ENCODE measurements at places on chromosomes 16 and 17. TPM values are rescaled to one million over a fixed set of nuclear protein-coding genes. Genes with fewer than 3 reads are reported as not detected.
A peak's percentile ranks its signal among the peaks of the same experiment; 100 is the strongest.

GRCh38 chr16:734208-734980 is 6.4 kb downstream of the CIAO3 start:
- no peak overlapping the region for H3K4me3 ChIP-seq
- peaks cover under 1% of the 10 kb centered on the region for H3K4me1 ChIP-seq
- H3K36me3 ChIP-seq, result no peaks in the 10 kb centered on the region

- H3K36me3 ChIP-seq, result no peaks in the 10 kb centered on the region
- H3K27ac ChIP-seq, result no peak overlapping the region
- no peaks in the 10 kb centered on the region for H3K4me1 ChIP-seq
These were observed 30.1 kb downstream of the ACSF3 start for GRCh38 chr16:89123831-89124100.

- H3K4me3 ChIP-seq, result no peak overlapping the region
- no peak overlapping the region for H3K27ac ChIP-seq
- no peak for DNase-seq
These were observed 4.9 kb downstream of the DNAH3 start for GRCh38 chr16:21145738-21146137.

DNA sequence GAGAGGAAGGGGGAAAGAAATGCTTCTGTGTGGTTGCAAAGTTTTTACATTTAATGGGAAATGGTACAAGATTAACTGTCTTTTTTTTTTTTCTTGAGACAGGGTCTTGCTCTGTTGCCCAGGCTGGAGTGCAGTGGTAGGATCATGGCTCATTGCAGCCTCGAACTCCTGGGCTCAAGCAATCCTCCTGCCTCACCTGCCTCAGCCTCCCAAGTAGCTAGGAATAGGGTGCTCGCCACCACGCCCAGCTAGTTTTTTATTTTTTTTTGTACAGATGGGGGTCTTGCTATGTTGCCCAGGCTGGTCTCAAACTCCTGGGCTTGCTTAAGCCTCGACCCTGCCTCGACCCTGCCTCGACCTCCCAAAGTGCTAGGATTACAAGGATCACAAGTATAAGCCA is 3.8 kb upstream of the ROGDI start:
- H3K27ac ChIP-seq, result no peak overlapping the region
- H3K27me3 ChIP-seq, result no peaks in the 10 kb centered on the region

- H3K4me3 ChIP-seq, result no peak overlapping the region
- no peak for DNase-seq
These were observed 167.7 kb upstream of the WSCD1 start for GRCh38 chr17:5902181-5903140.

GRCh38 chr17:11182430-11182829 is 58.6 kb upstream of the SHISA6 start:
- no peaks in the 10 kb centered on the region for H3K27me3 ChIP-seq
- H3K36me3 ChIP-seq, result no peaks in the 10 kb centered on the region
- no peaks in the 10 kb centered on the region for H3K4me1 ChIP-seq

Gene NPIPB9
- 9.6 TPM for total RNA-seq

GRCh38 chr17:81365601-81366585 is 29.4 kb upstream of the BAHCC1 start:
- H3K36me3 ChIP-seq, result no peaks in the 10 kb centered on the region
- H3K4me3 ChIP-seq, result no peak overlapping the region
- no peaks in the 10 kb centered on the region for H3K4me1 ChIP-seq
- peak overlapping the region; percentile 63 for H3K27ac ChIP-seq
- no peak for DNase-seq

- H3K27me3 ChIP-seq, result no peaks in the 10 kb centered on the region
- DNase-seq, result no peak
- H3K27ac ChIP-seq, result no peak overlapping the region
- H3K4me1 ChIP-seq, result no peaks in the 10 kb centered on the region
- no peaks in the 10 kb centered on the region for H3K36me3 ChIP-seq
- H3K4me3 ChIP-seq, result no peak overlapping the region
These were observed 3.8 kb downstream of the PRSS27 start for GRCh38 chr16:2715966-2716885.

- H3K36me3 ChIP-seq, result no peaks in the 10 kb centered on the region
- no peaks in the 10 kb centered on the region for H3K27me3 ChIP-seq
- H3K4me3 ChIP-seq, result no peak overlapping the region
These were observed 624.5 kb downstream of the TOX3 start for GRCh38 chr16:51922476-51922875.

Gene KRT27
- total RNA-seq, result not detected

DNA sequence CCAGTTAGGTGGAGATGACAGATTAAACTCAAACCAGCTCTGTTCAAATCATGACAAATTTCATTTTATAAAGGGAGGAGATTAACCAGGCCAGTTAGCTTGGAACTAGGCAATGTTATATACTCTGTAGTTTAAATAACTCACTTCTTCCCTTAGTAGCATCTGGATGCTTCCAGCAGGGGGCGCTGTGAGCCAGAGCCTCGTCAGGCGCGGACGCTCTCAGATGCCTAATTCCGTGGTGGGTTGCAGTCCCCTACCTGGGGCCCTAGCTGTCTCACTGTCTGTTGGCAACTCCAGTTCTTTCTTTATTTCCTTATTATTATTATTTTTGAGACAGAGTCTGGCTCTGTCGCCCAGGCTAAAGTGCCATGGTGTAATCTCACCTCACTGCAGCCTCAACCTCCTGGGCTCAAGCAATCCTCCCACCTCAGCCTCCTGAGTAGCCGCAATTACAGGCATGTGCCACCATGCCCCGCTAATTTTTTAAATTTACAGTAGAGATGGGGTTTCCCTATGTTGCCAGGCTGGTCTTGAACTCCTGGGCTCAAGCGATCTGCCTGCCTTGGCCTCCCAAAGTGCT is 17.3 kb upstream of the WFDC1 start:
- H3K27me3 ChIP-seq, result no peaks in the 10 kb centered on the region
- no peak overlapping the region for H3K4me3 ChIP-seq
- no peaks in the 10 kb centered on the region for H3K36me3 ChIP-seq
- peak; percentile 78 for DNase-seq
- H3K4me1 ChIP-seq, result no peaks in the 10 kb centered on the region
- no peak overlapping the region for H3K27ac ChIP-seq

- H3K27ac ChIP-seq, result no peak overlapping the region
- no peaks in the 10 kb centered on the region for H3K27me3 ChIP-seq
- H3K36me3 ChIP-seq, result no peaks in the 10 kb centered on the region
- peaks cover 12% of the 10 kb centered on the region for H3K4me1 ChIP-seq
These were observed 6.8 kb upstream of the NOTUM start for GRCh38 chr17:81967533-81968395.

- H3K36me3 ChIP-seq, result no peaks in the 10 kb centered on the region
- H3K27me3 ChIP-seq, result no peaks in the 10 kb centered on the region
- no peak overlapping the region for H3K4me3 ChIP-seq
- no peak overlapping the region for H3K27ac ChIP-seq
- no peak for DNase-seq
These were observed 16.3 kb downstream of the ADAD2 start for GRCh38 chr16:84207251-84207650.

Gene EXOC3L1
- 2.1 TPM for total RNA-seq

DNA sequence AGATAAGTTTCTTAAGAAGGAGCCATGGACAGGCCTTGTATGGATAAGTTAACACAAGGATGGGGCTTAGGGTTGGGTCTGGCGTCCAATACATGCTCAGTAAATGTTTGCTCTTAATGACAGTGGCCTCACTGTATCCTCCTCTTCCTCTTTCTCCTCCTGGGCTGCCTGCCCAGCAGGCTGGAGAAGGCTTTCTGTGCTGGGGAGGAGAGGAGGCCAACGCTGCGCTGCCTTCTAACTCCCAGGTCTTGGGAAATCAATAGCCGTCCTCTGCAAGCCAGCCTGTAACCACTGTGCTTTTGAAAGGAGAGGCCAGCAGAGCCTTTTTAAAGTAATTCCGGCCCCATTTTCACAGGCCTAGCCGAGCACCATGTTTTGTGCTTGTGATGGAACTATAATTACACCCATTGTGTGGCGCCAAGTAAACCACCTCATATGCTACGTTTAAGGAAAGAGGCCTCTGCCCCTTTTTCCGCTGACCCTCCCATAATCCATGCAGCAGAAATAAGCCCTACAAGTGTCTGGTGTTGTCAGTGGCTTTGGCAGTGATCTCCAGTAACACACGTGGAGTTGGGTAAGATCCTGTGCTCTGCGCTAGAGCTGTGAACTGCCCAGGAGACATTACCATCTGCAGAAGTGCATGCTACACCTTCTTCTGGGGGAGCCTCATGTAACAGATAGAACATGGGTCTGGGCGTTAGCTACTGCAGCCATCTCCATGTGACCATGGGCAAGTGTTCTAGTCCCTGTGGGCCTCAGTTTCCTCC is 368.2 kb downstream of the SNX29 start:
- H3K4me3 ChIP-seq, result no peak overlapping the region

- no peaks in the 10 kb centered on the region for H3K36me3 ChIP-seq
- H3K4me3 ChIP-seq, result no peak overlapping the region
- no peak overlapping the region for H3K27ac ChIP-seq
- H3K27me3 ChIP-seq, result peaks cover 73% of the 10 kb centered on the region
- no peak for DNase-seq
These were observed 222.1 kb downstream of the RBFOX3 start for GRCh38 chr17:79388556-79389295.

Gene DHX58
- 29.4 TPM for total RNA-seq

GRCh38 chr17:75864448-75864871 is 9.3 kb upstream of the WBP2 start:
- H3K4me1 ChIP-seq, result peaks cover 25% of the 10 kb centered on the region
- H3K27ac ChIP-seq, result peak overlapping the region; percentile 88
- H3K36me3 ChIP-seq, result no peaks in the 10 kb centered on the region
- H3K4me3 ChIP-seq, result no peak overlapping the region

All from tibial nerve (tissue), 4 donors.